Stimulated activated CD8-positive, alpha-beta memory T cell treated with anti-CD3 and anti-CD28 coated beads, Interleukin-2, amount 100 ng/mL, for 1 hour (primary cell): ENCODE measurements at places on chromosomes 4 and X.

GRCh38 chr4:21592970-21593670 is 355.5 kb downstream of the KCNIP4 start:
- no peak for DNase-seq

- DNase-seq, result no peak
Measured at GRCh38 chr4:89535251-89535650, 227.7 kb upstream of the GPRIN3 start.

DNA sequence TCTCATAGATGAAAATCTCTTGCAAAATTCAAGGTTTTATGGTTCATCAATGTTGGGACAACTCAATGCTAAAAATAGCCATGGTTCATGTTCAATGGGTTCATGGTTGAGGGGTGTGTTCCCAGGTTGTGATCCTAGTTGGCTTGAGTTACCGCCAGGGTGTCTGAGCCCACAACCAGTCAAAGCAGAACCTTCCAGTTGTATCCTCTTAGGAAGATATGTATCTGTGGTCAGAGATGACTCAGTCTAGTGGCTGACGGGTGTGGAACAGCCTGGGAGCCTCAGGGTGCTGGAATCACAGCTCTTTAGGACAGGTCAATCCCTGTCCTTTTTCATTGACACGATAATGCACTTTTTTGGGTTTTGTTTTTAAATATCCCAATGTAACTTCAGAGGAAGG is 192.3 kb upstream of the NR3C2 start:
- DNase-seq, result no peak

- no peak for DNase-seq
Measured at GRCh38 chr4:174420316-174420715, 102.0 kb downstream of the HPGD start.

GRCh38 chr4:32987111-32987510 is 2266.9 kb downstream of the PCDH7 start:
- DNase-seq, result no peak

DNA sequence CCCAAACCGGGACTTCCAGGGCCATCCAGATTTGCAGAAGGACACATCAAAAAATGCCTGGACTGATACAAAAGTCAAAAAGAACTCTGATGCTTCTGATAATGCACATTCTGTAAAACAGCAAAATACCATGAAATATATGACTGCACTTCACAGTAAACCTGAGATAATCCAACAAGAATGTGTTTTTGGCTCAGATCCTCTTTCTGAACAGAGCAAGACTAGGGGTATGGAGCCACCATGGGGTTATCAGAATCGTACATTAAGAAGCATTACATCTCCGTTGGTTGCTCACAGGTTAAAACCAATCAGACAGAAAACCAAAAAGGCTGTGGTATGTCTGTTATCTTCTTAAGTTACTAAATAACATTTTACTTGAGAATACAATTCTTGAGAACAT is 9.2 kb downstream of the PLK4 start:
- no peak for DNase-seq

DNA sequence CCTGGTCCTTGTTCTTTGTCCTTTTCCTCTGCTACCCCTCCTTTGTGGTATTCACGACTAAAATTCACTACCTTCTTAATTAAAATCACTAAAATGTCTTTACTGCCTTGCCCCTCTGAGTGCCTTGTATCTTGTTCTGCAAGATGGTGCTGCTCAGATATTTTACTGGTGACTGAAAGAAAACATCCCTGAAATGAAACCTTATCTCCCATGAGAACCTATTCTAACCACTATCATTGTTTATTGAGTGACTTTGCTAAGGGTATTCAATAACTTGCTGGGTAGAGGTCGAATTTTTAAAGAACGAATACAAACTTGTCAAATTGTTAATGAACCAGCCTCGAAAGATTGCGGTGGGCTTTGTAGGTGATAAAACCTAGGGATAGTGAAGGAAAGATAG is 52.8 kb downstream of the SPRY1 start:
- no peak for DNase-seq

DNA sequence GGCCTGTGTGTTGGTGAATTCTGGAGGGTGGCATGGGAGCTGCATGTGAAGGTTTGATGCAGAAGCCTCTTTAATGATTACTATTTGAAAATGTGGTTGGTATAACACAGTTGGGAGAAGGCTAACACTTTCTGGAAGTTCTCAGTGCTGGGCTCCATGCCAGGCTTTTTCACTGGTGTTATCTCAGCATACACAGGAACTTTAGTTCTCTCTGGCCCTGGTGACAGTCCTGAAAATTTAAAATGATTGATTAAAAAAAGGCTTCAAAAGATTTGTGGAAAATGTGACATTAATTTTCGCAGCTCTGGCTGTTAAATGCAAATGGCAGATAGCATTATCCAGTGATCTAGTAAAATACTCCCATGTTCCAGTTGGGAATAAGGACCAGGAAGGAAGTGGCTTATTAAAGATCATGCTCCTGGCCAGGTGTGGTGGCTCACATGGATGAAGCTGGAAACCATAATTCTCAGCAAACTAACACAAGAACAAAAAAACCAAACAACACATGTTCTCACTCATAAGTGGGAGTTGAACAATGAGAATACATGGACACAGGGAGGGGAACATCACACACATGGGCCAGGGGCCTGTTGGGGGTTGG is 36.6 kb downstream of the DIPK2B start:
- no peak for DNase-seq

GRCh38 chrX:132181364-132181763 is 37.9 kb downstream of the RAP2C start:
- DNase-seq, result no peak

- DNase-seq, result no peak
Measured at GRCh38 chr4:170853422-170854021, 763.8 kb upstream of the AADAT start.

GRCh38 chr4:158236304-158237030 is 26.2 kb downstream of the TMEM144 start:
- DNase-seq, result no peak

- no peak for DNase-seq
Measured at GRCh38 chrX:111124418-111124817, 28.4 kb downstream of the PAK3 start.

- no peak for DNase-seq
Measured at GRCh38 chr4:105127170-105127445, 19.6 kb upstream of the TET2 start.

DNA sequence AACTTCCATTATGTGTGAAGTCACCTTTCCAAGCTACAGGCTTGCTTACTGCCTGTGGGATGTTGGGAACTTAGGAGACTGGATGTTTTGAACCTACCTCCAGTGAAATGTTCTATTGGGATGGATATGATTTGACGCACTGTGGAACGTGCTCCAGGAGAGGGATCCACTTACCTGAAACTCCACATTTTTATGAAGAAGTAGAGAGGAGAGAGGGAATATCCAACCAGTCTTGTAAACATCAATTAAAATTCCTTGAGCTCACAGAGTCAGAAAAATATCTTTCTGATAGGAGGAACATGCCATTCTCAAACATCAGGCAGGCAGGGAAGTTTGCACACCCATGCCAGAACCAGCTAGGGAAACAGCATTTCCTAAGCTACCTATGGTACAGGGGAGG is 91.1 kb upstream of the MAOA start:
- no peak for DNase-seq

- no peak for DNase-seq
Measured at GRCh38 chrX:133175162-133175561, 43.0 kb downstream of the TFDP3 start.

DNA sequence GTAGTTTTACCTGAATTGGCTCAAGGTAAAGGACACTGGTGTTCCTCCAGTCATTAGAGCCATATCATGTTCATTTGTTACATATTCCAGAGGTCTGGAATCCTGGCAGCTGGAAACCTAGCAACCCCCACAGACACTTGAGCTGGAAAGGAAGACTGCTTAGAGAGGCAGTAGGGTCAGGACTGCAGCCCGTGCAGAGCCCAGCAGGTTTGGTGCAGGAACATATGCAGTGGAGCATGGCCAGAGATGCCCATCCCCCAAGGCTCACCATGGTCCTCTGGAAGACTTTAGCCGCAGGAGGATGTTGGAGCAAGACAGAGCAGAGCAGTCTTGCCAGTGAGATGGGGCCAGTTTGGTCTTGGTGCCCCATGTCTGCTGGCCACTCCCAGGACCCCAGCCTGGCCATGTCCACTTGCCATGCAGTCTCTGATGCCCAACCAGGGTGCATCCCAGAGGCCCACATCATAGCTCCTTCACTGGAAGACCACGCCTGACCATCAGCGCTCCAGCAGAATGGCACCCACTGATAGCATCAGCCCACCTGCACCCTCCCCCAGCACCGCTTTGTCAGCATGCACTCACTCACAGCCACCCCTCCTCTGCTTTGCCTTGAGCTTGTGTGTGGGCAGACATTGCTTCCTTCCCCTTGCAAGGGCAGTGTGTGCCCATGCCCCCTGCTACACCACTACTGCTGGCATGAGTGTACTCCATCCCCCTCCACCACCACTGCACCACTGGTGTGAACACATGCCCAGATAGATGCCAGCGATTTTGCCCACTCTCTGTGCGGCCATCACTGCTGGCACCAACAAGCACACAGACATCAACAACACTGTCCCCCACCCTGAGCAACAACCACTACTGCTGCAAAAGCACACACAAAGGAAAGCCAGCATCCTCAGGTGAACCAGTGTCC is 190.3 kb upstream of the SPOCK3 start:
- DNase-seq, result no peak

DNA sequence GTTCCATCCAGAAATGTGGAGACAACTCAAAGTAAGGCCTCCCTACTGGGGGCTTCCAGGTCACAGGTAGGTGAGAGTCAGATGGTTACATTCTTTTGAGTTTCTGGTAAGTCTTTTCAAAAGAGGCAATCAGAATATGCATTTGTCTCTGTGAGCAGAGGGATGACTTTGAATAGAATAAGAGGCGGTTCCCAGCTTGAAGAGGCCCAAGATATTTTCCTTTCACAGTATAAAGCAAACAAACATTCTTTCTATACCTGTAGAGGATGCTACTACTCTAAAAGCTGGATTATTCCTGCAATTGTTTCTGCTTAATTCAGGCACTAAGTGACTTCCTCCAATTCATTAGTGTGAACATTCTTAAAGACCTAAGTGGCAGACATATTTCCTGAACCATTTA is 44.4 kb downstream of the DIAPH2 start:
- no peak for DNase-seq

GRCh38 chr4:30264465-30264864 is 455.7 kb upstream of the PCDH7 start:
- no peak for DNase-seq

- DNase-seq, result no peak
Measured at GRCh38 chr4:134636338-134637051, 434.9 kb upstream of the PABPC4L start.

DNA sequence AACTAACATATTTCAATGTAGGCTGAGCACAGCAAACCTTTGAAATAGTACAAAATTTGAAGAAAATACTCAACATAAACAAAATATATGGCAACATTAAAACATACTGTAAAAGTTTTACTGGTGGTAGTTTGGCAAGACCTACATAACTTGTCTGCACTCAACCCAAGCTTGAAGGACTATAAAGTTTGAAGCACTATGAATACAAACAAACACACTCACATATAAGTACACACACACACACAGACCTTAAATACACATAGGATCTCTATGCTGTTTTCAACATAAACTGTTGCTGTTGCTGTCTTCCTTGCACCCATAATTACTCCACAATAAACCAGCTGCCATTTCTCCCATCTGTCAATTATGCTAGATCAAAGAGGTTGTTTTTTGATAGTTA is 589.6 kb downstream of the IL15 start:
- no peak for DNase-seq

GRCh38 chr4:133972586-133972985 is 229.0 kb downstream of the PABPC4L start:
- DNase-seq, result no peak

- DNase-seq, result no peak
Measured at GRCh38 chr4:169385376-169385775, 114.6 kb upstream of the SH3RF1 start.

GRCh38 chrX:10855845-10856244 is 235.5 kb upstream of the MID1 start:
- no peak for DNase-seq

GRCh38 chr4:180234730-180235129 is 2008.5 kb upstream of the TENM3 start:
- no peak for DNase-seq

- DNase-seq, result no peak
Measured at GRCh38 chrX:55132416-55132815, 43.6 kb downstream of the PAGE2 start.

- DNase-seq, result no peak
Measured at GRCh38 chr4:6951880-6952381, 42.3 kb downstream of the TBC1D14 start.

DNA sequence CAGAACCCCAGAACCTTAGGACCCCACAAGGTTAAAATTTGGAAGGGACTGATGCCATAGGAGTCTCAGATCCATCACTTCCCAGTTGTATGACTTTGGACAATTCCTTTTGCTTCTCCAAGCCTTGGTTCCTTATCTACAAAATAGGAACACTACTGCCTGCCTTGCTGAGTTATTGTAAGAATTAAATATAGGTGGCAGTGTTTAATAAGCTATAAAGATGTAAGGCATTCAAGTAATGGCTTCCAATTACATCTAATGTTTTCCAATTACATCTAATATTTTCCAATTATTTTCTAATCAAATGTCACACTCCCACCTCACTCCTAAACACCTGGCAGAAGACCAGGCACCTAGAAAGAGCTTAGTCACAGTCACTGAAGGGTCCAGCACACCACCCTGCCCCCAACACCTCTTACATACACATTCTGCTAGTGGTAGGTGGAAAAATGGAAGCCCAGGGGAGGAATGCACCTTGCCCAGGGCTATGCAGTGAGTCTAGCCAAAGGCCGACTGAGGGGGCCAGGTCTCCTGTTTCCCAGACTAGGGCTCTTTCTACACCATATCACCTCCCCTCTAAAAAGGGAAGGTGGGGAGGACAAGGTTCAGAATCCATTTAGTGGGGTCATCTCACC is 24.5 kb upstream of the KDM5C start:
- DNase-seq, result no peak

- DNase-seq, result no peak
Measured at GRCh38 chr4:55545151-55545550, 1.6 kb downstream of the CLOCK start.

DNA sequence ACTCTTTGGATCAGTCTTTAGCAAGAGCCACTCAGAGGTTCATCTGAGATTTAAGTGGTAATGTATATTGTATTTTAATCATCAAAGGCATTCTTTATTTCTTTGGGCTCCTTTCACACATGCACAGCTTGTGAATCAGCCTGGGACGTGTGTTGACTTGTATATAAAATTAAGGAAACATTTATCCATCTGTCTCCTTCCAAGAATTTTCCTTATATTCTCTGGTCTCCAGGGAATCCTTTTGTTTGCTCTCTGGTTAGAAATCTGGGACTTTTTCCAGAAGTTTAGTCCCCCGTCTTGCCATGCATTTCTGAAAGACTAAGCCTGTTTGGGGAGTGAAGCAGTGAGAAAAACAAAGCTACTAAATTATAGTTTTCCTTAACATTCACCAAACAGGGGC is 212.3 kb downstream of the DCAF12L2 start:
- no peak for DNase-seq

DNA sequence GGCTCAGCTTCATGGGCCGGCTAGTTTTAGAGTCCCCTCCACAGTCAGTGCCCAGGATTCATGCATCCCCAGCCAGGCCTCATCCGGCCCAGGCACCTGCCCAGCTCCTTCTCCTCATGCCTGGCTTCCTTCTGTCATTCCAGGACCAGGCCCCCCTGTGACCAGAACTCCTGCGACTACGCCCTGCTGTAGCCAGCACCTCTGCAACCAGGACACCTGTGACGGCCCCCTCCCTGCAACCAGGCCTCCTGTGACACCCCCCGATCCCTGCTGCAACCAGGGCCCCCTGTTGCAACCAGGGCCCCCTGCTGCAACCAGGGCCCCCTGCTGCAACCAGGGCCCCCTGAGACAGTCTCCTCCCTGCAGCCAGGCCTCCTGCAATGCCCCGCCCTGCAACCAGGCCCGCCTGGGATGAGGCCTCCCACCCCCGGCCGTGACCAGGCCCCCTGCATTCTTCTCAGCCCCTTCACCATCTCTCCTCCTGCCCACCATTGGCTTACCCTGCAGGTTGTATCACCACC is 46.8 kb downstream of the HTRA3 start:
- DNase-seq, result no peak
